ENCODE measurements at places on chromosomes 16 and 17.

- no peak for DNase-seq
These were observed 142.9 kb downstream of the CDK5R1 start for GRCh38 chr17:32629563-32630190.

DNA sequence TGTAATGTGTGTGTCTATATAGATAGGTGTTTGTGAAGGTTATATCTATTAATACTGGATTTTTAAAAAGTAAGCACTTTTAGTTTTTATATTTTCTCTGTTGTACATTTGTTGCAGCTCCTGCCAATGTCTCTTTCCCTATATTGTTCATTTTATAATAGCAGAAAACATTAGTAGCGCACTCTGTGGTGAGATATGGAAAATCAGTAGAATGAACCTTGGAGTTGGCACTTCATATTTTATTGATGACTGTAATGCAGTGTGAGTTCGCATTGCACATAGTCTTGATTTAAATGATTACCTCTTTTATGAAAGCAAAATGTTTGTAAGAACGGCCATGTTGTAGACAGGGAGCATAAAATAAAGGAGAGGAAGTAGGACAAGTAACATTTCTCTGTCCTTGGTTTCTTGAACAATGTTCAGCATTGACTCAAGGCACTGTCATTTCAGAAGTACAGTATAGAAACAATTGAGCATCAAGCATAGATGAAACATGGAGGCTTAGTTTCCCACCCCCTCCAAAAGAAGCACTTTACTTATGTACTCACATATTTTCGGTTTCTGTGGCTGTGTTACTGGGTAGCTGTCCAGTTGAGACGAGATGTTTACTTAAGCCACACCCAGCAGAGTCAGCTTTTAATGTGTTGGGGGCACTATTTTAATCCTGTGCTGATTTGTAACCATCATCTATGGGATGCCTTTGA, 74.0 kb downstream of the TANC2 start:
- no peak for DNase-seq

DNA sequence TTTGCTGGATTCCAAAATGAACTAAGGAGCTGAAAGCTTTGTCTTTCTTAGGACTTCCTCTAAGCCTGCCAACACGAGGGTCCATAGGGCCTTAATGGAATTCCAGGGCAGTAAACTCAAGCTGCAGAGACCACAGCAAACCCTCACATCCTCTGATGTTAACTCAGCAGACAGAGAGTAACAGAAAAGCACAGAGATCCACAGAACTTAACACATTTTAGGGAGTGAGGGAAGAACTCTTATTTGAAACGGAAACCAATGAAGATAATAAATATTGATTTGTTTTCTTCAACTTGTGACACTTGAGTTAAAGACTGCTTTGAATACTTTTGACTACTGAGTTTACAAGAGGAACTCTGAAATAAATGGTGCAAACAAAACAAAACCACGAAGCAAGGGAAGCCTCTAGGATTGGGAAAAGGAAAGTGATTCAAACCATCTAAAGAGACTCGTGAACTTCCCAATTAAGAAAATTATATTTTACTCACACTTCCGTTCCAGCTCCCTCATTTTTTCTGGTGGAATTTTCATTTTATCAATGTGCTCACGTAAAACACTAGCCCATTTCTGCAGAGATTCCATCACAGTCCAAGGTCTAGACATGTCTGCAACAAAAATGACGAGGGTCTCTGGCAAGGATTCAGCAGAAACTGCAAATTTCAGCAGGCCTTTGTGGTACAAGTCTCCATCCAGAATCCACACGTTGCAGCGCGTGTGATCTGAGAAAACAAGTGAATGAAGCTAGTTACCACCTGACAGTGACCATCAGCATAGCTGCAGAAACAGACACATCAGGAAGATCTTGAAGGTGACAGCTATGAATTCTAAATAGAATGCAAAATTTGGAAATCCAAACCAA, 9.2 kb downstream of the DYNC1LI2 start:
- DNase-seq, result no peak

- no peak for DNase-seq
These were observed 52.0 kb upstream of the ACSM2B start for GRCh38 chr16:20628213-20628612.

GRCh38 chr16:64238571-64238970, 883.3 kb downstream of the CDH11 start:
- DNase-seq, result no peak

- DNase-seq, result no peak
These were observed 27.1 kb downstream of the CDRT4 start for GRCh38 chr17:15440347-15440746.

- DNase-seq, result no peak
These were observed 172.7 kb downstream of the TANC2 start for GRCh38 chr17:63138713-63139112.

DNA sequence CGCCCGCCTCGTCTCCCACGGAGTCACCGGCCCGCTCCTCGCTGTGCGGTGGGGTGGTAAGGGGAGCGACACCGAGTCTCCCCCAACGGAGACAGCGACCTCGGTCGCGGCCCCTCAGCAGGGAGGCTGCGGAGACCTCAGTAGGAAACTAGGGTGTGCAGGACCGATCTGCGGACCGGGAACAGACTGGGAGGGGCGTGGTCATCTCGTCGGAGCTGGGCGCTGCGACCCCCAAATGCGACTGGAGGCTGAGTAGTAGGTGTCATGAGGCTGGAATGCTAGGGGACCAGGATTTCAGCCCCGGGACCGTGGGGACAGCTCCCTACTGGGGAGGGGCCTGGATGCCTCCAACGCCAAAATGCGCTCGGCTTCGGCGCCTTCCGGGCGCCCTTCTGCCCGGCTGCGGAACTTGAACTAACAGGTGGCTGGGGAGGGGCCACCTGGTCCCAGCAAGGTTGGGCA, 1.3 kb downstream of the CACNG4 start:
- DNase-seq, result no peak

DNA sequence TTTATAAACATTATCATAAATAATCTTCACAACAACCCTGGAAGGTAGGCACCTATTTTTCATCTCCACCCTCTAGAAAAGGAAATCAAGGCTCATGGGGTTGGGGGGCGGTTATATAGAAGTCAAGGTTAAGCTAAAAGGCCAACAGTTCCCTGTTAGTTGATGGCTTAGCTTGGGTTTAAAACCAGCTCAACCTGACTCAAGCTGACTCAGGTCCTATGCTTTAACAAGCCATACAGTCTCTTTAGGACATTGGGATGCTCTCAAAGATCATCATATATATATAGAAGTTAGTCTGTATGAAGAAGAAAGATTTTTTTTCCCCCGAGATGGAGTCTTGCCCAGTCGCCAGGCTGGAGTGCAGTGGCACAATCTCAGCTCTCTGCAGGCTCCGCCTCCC, 44.8 kb upstream of the MED13 start:
- DNase-seq, result no peak

GRCh38 chr17:67588326-67588725, 129.4 kb upstream of the NOL11 start:
- DNase-seq, result no peak

- no peak for DNase-seq
These were observed 982 bp downstream of the DBNDD1 start for GRCh38 chr16:90018297-90018651.

GRCh38 chr17:39757176-39757662, 19.5 kb downstream of the GRB7 start:
- DNase-seq, result no peak
